ENCODE measurements at places on chromosomes 7 and 10.

DNA sequence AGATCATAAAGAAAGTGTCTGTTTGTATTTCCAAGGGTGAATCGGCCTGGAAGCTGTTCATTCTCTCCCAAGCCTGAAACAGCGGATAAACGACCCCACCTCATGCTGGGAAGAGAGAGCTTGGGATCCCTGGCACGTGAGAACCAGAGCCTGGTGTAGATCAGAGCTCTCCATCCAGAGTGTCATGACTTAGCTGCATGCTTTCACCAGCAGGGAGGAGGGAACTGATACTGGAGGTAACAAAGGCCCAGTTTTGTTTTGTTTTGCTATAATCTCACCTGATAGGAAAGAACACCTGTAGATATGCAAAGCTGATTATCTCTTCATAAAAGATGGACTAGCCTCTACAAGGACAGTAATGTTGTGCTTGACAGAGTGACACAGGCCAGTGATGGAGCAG, 236.6 kb downstream of the POM121L12 start:
- no peak for DNase-seq

GRCh38 chr7:31883761-31884164, 186.4 kb downstream of the PDE1C start:
- DNase-seq: no peak

- DNase-seq: no peak
These were observed 56.7 kb downstream of the SNX10 start for GRCh38 chr7:26348234-26348851.

- DNase-seq: no peak
These were observed 117.0 kb upstream of the STK17A start for GRCh38 chr7:43465581-43466554.

DNA sequence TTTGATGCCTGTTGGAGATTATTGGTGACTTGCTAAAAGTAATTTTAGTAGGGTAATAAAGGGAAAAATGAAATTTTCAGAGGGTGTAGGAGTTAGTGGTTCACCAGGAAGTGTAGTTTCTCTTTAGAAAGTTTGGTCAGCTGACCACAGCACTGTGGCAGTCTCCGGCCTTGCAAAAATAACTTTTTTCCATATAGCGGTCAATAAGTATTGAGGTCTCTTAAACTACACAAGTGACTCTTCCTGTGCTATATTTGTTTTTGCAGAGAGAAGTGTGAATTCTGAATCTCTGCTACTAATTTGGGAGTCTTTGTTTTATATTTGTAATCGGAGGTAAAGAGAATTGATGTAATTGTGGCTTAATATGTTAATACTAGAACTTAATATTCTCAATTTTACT, 24.3 kb downstream of the PTPN12 start:
- no peak for DNase-seq

DNA sequence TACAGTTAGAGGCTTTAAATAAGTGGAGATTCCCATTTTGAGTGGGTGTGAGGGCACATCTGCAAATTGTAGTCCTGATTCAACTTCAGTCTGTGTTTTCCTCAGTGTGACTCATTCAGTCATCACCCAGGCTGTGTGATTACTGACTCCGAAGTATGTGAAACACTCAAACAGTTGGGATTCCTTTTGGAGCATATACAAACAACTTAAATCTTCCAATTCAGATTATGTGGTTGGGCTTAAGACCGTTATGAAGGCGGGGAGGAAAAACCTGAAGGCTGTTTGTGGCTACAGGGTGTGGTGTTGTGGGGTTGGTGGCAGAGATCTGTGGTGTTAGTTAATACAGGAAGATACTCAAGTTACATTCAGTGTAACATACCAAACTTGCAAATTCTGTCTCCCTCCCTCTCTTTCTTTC, 259.7 kb upstream of the FERD3L start:
- no peak for DNase-seq

GRCh38 chr7:34136698-34137097, 231.4 kb downstream of the BMPER start:
- DNase-seq: no peak

DNA sequence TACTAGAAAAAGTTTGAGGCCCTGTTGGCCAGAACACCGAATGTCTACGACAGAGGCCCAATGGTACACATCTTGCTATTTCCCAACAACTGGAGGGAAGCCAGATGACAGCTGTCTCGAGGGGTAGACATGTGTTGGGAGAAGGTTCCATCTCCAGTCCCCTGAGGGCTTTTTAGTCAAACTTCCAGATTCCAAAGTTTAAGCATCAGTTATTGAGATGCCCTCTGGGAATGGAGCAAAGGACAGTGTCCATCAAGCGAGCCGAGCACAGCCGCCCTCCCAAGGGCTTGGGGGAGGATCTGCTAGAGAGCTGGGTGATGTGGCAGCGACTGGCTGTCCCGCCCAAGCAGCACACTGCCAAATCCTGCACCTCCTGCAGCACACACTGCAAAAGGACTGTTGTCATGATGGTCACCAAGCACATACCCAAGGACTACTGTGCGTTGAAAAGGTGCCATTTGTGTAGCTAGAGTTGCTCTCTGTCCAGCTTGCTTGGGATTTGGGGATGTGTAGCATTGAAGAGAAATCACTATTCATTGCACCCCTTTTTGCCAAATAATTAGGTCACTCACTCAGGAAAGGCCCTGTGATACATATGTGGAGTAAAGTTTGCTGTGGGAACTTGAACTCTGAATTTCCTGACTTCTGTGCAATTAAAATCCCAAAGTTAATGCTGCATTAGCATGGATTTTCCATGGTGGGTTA, 164.6 kb downstream of the TRIL start:
- DNase-seq: no peak
